ENCODE measurements at places on chromosomes 12 and 14. TPM values are rescaled to one million over a fixed set of nuclear protein-coding genes. Genes with fewer than 3 reads are reported as not detected.

The PRH2 gene
- total RNA-seq: not detected

The ERBB3 gene
- total RNA-seq: 67.9 TPM

The CPNE8 gene
- 20.1 TPM for total RNA-seq

The SFSWAP gene
- total RNA-seq: 45.3 TPM

The IFNG-AS1 gene
- 1.2 TPM for total RNA-seq

The CDK4 gene
- 105 TPM for total RNA-seq

The LRTM2 gene
- total RNA-seq: not detected

The PTPRQ gene
- total RNA-seq: 11.7 TPM

The TAS2R7 gene
- 0.31 TPM for total RNA-seq

The TOMM20L gene
- not detected for total RNA-seq

The SERPINA12 gene
- total RNA-seq: not detected

The CDK17 gene
- total RNA-seq: 36.8 TPM

The NPFF gene
- total RNA-seq: not detected

The SCN8A gene
- total RNA-seq: 0.77 TPM

The RERG gene
- 20.1 TPM for total RNA-seq

The FSCB gene
- total RNA-seq: 0.80 TPM

The TGM1 gene
- 1.9 TPM for total RNA-seq

The TMTC2 gene
- 20.3 TPM for total RNA-seq

The CLEC4A gene
- 14.1 TPM for total RNA-seq

The DUSP16 gene
- total RNA-seq: 40.0 TPM

The CAPZA3 gene
- not detected for total RNA-seq

The MGAT4C gene
- total RNA-seq: 4.1 TPM

The IFI27 gene
- total RNA-seq: 308 TPM

The SLC35F4 gene
- total RNA-seq: not detected

The POTEG gene
- not detected for total RNA-seq

The MYF5 gene
- not detected for total RNA-seq
